Epithelial cell of prostate (primary cell): ENCODE measurements at places on chromosomes 2 and 18.

DNA sequence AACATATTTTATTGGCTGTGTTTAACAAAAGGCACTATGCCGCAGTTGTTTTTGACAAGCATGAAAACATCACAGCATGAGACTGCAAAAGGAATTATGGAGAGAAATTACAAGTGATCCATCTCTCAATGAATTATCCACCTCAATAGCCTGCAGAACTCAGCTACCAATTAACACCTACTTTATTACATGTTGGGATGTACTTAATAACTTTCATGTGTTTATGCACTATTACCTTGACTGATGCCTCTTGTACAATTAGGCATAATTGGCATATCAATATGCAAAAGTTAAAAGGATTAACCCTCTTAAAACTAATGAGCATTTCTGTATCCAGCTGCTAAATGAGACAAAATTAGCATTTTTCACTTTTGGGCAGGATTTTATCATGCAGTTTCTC is 27.8 kb downstream of the ARHGAP15 start:
- no peak for DNase-seq

DNA sequence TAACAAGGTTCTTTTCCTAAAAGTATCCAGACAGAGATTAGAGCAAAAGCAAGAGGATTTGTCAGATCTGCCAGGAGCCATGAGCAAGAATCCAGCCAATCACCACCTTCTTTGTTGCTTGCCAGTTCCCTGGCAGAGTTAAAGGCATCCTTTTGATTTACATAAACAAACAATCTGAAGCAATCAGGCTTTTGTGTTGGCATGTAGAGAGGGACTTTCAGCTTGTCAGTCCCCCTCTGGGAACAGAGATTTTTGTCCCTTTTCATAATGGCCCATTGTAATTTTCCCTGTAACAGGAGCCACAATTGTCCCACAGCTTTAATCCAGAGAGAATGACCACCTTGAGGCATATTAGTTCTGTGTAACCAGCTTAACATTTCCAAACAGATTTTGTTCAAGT is at the start of gene ERMN:
Gene ERMN (minus strand): TSS at position 39 of the 400 bp plus-strand sequence. CDS start 182 bp downstream, outside the sequence.
- DNase-seq: no peak

DNA sequence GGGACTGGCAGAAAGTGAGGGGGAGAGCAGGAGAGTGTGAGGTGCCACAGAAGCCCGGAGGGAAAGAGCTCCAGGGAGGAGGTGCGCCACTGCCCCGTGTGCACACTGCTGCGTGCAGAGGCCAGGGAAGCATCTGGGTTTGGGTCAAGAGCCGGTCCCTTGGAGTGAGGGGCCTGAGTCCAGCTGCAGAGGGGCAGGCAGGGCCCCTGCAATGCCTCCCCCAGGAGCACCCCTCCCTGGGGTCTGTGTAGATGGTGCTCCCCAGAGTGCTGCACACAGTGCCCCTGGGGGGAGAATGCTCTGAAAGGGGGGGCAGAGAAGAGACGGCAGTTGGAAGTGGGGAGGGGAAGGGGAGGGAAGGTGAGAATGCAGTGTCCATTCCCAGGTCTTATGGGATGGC is 3.7 kb upstream of the LIMS2 start:
- no peak for DNase-seq

DNA sequence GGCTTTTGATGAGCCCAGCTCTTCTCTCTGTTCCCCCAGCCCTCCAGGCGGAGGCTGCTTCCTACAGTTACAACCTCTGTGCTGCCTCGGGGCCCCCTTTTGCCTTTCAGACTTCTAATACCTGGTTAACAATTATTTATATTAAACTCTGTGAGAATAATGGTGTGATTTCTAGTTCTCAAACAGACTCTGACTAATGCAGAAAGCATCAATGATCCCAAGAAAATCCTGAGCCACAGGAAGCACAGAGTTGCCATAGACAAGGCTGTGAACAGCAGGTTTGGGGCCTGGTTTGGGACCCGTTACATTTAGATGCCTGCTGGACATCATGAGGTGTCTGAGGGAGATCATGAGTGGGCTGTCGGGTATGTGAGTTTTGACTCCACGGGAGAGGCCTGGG is 37.4 kb upstream of the MYO3B start:
- DNase-seq: no peak

- DNase-seq: no peak
Observed at GRCh38 chr2:126657148-126657635, 1.2 kb downstream of the GYPC start.
